ENCODE measurements at places on chromosomes 6 and 20.

GRCh38 chr6:29112135-29112534 lies 4.3 kb downstream of the OR2J3 start:
- DNase-seq, result no peak

DNA sequence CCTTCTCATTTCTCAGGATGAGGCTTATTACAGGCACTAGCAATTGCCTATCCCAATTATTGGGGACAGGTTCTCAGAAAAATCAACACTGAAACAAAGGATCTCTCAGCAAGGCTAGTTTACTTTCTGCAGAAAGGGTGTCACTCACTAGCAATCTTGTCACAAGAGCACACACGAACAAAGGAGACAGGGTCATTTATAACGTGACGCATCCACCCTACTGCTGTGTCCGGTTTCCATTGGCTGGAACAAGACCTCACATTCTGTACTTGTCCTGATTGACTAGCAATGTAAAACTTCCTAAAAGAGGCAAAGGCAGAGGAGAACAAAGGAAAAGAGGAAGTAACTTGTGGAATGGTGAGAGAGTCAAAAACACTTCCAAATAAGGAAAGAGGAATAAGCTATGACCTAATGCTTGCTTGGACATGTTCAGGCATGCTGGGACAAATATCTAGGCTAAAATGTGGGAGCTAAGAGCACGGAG lies 160.2 kb upstream of the STXBP5 start:
- DNase-seq, result no peak

GRCh38 chr6:897528-898207 lies 204.7 kb upstream of the EXOC2 start:
- DNase-seq, result no peak

- no peak for DNase-seq
These were observed 185.9 kb downstream of the PDE7B start for GRCh38 chr6:136037242-136037875.

- DNase-seq, result no peak
These were observed 26.4 kb downstream of the HLA-F start for GRCh38 chr6:29749668-29750067.

GRCh38 chr6:121794630-121795029 lies 359.2 kb downstream of the GJA1 start:
- DNase-seq, result peak; percentile 95

DNA sequence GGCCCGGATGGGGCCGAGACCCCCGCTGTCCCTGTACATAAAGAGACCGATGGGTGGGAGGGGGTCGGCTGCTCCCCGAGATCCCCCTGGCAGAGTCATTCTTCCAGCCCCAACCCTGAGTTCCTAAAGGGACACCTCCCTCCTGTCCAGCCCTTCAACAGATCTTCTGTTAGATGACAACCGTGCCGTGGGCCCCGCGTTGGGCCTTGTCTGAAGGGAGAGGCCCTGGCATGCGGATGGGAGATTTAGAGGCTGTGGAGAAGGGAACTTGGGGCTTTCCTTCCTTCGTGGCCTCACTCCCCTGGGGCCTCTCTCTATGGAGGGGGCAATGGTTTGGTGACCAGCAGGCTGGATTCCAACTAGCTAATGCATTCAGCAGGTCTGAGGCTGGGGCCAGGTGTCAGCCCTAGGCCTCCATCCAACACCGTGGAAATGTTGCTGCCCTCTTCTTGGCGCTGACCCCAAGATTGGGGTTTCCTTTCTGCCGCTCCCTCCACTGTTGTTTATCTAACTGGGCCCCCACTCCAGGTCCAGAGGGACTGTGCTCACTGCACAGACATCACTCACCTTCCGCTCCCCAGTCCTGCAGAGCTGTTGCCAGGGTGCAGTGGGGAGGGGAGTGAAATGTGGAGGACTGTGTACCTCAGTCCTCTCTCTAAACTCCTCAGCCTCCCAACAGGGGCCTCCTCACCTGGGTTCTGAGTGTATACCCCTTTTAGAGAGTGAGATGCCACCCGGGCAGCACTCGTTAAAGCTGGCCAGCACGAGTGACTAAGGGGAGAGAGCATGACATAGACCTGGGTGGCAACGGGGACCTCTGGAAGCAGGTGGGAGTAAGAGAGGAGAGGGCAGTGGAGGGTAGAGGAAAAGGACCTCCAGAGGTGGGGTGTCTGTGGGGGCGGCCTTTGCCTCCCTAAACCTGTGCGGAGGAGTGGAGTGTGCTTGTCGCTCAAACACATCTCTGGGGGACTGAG lies 6.7 kb downstream of the TMEM151B start:
- DNase-seq, result no peak

GRCh38 chr6:163568275-163568674 lies 153.8 kb downstream of the QKI start:
- DNase-seq, result no peak

GRCh38 chr6:33313105-33313708 lies 671 bp downstream of the TAPBP start:
- peak; percentile 11 for DNase-seq

- DNase-seq, result peak; percentile 45
These were observed 12.9 kb downstream of the TGM2 start for GRCh38 chr20:38152175-38152620.

- no peak for DNase-seq
These were observed 370.3 kb downstream of the NRN1 start for GRCh38 chr6:5636210-5637030.

- DNase-seq, result no peak
These were observed 112.2 kb downstream of the LRFN2 start for GRCh38 chr6:40474937-40475336.

DNA sequence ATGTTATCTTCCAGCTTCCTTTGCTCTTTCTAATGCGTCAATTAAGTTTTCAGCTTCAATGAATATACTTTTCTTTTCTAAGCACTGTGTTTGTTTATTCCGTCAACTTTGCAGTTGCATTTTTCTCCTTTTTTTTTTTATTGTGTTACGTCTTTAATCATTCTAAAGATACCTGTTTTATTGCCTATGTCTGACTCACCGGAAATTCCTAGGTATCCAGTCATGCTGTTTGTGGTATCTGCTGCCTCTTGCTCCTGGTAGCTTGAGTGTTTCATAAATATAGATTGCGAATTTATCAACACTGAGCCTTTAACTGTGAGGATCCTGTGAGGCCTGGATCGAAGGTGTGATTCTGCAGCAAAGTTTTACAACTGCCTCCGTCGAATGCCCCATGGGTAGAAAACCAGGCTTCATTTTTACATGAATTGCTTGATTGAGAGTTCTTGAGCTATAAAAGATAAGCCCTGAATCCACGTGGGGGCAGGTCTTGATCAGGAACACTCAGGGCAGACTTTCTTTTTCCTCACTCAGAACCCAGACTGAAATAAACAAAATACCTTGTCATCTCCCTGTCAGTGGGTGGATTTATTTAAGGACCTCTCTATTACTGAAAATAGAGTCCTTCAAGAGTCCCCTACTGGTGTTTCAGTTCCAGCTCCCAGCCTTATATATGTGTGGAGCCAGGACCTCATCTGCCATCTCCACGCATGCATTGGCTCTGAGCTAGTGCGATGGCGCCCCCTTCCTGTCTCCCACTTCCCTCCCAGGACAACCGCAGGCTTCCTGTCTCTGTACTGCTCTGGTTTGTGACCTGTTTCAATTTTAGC lies 60.1 kb upstream of the LRRC1 start:
- DNase-seq, result peak; percentile 72

GRCh38 chr6:31911826-31912585 lies 10.1 kb upstream of the ZBTB12 start:
- DNase-seq, result no peak

DNA sequence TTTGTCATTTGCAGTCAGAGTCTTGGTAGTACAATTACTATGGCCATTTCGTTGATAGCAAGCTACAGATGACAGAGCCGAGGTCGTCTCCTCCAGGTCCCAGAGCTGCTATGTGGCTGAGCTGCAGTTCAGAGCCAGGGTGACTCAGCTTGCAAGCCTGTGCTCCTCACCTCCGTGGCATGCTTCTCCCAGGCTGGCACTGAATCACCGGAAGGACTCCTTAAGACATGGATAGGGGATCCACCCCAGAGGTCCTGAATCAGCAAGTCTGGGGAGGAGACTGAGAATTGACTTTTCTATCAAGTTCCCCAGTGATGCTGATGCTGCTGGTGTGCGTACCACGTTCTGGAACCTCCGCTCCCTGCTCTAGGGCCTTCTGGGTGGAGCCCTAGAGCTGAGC lies 291.2 kb downstream of the CDH26 start:
- DNase-seq, result peak; percentile 97

DNA sequence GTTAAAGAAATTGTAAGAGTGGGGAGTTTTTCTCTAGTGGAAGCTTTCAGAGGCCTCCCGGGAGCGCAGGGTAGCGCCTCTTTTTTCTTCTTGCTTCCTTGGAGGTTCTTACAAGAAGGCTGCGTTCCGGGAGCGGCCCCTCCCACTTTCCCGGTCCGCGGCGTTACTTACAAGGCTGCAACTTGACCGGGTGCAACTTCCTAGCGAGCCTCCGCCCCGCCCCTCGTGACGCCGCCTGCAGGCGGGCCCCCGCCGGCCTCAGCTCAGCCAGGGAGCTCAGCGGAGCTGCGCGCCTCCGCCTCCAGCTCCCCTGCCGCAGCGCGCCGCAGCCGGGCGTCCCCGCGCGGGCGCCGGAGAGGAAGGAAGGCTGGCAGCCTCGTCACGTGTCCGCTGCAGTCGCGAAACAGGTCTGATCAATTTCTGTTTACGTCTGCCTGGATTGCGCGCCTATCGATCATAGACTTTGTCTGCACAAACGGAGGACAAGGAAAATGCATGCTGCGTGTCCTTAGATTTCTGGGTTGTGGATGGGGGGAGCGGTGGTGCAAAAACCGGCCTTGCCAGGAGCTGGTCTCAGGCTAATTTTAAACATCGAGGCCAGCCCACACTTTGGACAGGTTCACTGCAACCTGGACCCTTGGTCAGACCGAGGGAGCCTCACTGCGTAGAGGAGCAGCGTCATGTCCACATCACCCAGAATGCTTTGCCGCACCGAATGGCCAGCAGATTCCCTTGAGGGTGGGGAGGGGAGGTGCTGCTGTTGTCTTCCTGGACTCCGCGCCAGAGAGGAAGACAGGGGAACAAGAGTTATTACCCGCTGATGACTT lies at the start of the genes FAM217B and PPP1R3D:
Gene FAM217B, plus strand, starts transcription at position 261 of the 827 bp plus-strand sequence. CDS start 3,555 bp downstream, outside the sequence.
Gene PPP1R3D, minus strand, starts transcription at position 177 of the 827 bp plus-strand sequence. CDS start 374 bp downstream, outside the sequence.
- peak; percentile 98 for DNase-seq

GRCh38 chr6:130838951-130839350 lies 11.7 kb downstream of the SMLR1 start:
- no peak for DNase-seq

DNA sequence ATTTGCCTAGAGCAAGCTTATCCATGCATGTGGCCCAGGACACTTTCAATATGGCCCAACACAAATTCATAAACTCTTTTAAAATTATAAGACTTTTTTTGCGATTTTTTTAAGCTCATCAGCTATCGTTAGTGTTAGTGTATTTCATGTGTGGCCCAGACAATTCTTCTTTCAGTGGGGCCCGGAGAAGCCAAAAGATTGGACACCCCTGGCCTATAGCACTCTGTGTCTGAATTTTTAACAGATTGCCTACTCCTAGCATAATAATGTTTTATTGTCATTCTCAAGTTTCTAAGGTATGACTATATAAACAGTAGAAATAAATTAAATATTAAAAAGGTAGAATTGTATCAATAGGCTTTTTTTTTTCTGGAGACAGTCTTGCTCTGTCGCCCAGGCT lies 48.6 kb upstream of the LOC128125822 start:
- DNase-seq, result no peak

Measured in brain microvascular endothelial cell (primary cell).